ENCODE measurements at places on chromosomes 2 and 18.

DNA sequence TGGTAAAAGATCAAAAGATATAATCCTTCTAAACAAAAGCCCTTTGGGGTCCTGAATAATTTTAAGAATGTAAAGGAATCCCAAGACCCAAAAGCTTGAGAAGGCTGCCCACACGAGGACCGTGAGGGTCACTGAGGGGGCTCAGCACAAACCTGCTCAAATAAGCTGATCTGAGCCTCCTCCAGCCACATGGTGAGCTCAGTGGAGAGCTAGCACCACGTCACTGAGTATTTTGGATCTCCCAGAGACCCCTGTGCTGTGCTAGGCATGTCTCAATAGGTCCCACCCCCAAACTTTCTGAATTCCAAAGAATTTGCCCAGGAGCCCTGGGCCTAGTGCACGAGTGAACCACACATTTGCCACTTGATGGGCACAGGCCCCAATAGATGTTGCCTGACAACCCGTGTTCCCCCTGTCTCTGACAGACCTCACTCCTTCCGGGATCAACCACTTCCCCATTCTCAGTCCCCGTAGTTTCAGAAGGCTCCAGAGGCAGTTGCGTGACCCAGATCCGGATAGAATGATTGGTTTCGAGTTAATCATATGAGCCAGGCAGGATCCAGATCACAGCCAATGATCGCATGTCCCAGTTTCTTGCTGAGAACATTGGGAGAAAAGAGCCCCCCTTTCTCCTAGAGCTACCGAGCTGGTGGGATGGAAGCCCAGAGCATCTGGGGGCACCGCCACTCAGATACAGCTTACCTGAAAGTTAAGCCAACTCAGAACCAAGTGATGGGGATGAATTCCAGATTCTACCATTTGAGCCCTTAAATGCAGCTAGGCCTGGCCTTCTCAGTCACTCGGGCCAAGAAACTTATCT, 203.8 kb downstream of the TNS1 start:
- peak; percentile 24 for DNase-seq

DNA sequence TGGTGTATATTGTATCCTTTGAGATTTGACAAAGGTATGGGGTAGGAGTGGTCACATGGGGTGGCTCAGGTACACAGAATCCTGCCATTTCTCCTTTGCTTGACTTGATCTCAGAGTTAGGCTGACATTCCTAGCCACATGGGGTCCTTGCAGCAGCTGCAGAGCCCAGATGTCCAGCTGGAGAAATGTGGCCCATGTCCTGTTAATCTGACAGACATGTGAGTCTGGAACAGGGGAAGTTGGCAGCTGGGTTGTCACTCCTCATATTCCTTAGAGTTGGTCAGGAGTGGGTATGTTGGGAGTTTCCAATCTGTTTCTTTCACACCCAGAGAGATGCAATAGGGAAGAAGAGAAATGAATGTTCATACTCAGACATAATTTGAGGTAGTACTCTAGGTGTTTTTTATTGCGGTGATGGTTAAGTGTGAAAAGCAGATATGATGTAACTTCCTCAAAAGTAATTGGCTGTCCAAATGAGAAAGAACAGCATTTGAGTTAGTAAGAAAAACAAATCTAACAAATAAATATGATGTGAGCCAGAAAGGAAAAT, 402.6 kb upstream of the MEIS1 start:
- no peak for DNase-seq

DNA sequence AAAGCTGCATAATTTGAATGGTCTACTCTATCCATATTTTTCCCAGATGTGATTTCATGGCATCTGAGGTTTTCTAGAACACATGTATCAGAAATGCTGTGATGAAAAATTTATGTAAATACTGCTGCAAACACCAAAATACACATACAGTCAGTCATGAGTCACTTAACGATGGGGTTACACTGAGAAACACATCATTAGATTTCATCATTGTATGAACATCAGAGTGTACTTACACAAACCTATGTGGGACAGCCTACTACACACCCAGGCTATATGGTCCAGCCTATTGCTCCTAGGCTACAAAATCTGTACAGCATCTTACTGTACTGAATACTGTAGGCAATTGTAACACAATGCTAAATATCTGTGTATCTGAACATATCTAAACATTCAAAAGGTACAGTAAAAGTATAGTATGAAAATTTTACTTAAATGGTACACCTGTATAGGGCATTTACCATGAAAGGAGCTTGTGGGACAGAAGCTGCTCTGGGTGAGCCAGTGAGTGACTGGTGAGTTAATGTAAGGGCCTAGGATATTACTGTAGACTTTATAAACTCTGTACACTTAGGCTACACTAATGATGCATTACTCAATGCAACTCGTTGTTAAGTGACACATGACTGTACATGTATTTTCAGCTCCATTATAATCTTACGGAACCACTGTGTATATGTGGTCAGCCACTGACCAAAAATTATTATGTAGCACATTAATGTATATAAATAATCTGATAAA, 33.5 kb downstream of the PNO1 start:
- no peak for DNase-seq

GRCh38 chr2:173647681-173648311, 293.1 kb downstream of the CDCA7 start:
- DNase-seq = no peak

DNA sequence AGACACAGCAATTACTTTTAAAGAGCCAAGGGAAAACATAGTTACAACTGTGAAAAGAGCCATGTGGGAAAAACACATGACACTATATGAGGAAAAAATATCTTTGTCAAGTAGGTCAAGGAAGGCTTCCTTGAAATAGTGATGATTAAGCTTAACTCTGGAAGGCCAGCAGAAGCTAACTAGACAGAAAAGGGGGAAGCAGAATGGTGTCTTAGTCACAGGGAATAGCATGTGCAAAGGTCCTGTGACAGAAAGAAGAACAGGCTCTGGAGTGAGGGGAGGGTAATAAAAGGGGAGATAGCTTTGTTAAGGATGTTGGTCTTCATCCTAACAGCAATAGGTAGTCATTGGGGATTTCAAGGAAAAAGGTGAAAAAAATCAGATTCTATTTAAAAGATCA, 64.0 kb downstream of the ARHGAP25 start:
- DNase-seq = no peak

GRCh38 chr2:143261986-143262385, 132.8 kb downstream of the ARHGAP15 start:
- no peak for DNase-seq

GRCh38 chr2:55943466-55943865, 19.9 kb upstream of the EFEMP1 start:
- no peak for DNase-seq

- no peak for DNase-seq
Observed at GRCh38 chr2:54704688-54705605, 18.5 kb upstream of the EML6 start.

DNA sequence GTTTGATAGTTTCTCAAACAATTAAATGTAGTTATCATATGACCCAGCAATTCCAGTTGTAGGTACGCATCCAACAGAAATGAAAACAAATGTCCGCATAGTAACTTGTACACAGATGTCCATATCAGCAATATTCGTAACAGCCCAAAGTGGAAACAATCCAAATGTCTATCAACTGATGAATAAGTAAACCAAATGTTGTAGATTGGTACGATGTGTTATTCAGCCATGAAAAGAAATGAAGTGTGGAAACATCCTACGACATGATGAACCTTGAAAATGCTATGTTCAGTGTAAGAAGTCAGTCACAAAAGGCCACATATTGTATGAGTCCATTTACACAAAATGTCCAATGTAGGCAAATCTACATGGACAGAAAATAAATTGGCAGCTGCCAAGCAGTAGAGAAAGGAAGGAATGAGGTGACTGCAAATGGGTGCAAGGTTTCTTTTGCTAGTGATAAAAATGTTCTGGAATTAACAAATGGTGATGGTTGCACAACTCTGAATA, 26.9 kb downstream of the GAREM1 start:
- DNase-seq = no peak

DNA sequence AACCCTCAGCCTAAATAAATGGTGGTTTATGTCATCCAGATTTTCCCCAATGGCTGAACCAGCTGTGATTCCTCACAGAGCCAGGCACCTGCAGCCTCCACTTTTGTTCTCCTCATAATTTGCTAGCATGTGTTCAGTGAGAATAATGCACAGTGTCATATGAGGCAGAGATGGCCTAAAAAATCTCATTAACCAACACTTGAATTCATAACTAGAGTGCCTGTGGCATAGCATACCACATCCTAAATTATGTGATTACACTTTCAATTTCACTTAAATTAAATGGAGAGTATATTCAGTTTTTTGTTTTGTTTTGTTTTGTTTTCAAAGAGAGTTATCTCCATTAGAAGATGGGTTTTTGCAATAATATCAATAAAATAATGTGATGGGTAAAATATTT, 488.0 kb downstream of the CBLN2 start:
- DNase-seq = no peak

DNA sequence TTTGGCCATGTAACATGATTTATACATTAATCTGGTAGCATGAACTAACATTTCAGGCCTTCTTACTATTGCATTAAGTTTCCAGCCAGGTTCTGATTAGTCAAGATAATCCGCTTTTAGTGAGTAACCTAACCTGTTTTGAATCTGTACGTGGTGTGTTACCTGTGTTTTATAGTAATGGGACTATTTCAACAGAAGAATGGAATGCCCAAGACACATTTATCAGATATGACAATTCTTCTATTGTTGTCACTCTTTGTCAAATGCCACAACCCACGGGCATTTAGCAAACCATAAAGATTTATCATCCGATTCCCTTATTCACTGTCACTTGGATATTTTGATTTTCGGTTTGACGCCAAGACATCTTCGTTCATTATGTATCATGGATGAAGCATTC, 117.9 kb downstream of the ETAA1 start:
- no peak for DNase-seq

Data from colonic mucosa (tissue), 4 donors.